Right lung (tissue), 10 donors: ENCODE measurements at places on chromosomes 4 and X. TPM values are rescaled to one million over a fixed set of nuclear protein-coding genes. Genes with fewer than 3 reads are reported as not detected.

GRCh38 chrX:54482839-54483593 lies 13.0 kb downstream of the FGD1 start:
- DNase-seq = no peak

The NKX3-2 gene
- 0.27 TPM for polyA plus RNA-seq

- no peak for DNase-seq
These were observed 41.1 kb downstream of the DCUN1D4 start for GRCh38 chr4:51884055-51884454.

The S100G gene
- polyA plus RNA-seq = not detected

The PCDH7 gene
- polyA plus RNA-seq = 22.2 TPM

- DNase-seq = no peak
These were observed 34.2 kb downstream of the FAM193A start for GRCh38 chr4:2570551-2571222.

The EMCN gene
- polyA plus RNA-seq = 37.4 TPM

DNA sequence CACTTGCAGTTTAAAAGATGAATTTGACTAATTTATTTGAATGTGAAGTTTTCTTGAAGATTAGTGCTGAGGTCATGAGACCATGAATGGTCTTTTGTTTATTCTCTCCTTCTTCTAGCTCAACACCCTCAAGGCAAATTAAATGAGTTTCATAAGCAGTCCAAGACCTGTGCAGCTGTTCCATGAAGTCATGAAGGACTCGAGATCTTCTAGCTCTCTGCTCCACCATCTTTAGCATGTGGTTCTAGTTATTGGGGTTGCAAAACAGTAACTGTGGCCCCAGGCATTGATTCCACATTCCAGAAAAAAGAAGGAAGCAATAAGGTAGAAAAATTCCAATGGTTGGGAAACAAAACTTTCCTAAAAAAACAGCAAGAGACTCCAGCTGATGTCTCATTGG lies 84.2 kb upstream of the HS3ST1 start:
- DNase-seq = no peak

DNA sequence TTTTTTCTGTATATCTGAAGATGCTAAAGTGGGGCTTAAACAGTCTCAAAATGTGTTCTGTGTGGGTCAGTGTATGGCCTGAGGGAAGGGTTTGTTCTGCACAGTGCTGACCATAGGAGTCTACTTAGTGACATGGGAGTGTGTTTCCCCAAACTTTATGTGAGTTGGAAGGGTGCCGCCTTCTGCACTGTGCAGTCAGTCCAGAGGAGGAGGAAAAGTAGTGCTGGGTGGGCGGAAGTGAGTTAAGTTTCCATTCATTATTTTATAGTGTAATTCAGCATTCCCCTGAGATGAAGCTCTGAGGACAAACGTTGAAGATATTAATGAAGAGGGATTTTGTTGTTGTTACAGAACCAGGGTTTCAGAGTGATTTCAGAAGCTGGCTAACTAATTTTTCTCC lies 2.9 kb downstream of the CHST7 start:
- no peak for DNase-seq

DNA sequence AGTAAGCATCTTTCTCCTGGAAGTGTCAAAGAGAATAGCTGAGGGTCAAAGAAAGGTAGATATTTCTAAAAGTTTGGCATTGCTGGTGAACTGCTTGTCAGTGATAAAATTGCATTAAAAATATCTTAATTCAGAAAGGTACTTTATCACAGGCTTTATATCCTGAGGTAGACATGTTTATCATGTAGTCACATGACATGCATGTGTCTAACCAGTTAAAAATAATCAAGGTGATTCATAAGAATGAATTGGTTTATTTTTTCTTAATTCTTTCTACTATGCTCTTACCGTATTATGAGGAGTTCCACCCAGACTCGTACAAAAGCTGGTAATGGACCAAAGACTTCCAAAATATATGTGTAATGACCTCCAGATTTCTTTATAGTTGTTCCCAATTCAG lies 6.1 kb downstream of the SLC7A11 start:
- no peak for DNase-seq

DNA sequence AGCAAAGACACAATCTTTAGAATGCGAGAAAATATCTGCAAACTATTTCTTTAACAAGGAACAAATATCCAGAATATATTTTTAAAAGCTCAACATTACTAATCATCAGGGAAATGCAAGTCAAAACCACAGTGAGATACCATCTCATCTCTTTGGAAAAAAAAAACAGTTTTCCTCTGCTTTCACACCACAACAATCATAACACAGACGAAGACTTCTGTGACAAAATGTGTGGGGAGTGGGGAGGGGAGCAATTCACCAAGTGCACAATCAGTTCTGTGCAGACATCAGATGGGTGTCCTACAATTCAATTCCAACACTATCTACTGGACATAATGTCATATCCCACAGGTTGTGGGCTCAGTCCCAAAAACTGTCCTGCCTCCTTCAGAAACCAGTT lies 293.2 kb upstream of the SLC7A11 start:
- DNase-seq = no peak

The DUX4 gene
- 0.60 TPM for polyA plus RNA-seq

DNA sequence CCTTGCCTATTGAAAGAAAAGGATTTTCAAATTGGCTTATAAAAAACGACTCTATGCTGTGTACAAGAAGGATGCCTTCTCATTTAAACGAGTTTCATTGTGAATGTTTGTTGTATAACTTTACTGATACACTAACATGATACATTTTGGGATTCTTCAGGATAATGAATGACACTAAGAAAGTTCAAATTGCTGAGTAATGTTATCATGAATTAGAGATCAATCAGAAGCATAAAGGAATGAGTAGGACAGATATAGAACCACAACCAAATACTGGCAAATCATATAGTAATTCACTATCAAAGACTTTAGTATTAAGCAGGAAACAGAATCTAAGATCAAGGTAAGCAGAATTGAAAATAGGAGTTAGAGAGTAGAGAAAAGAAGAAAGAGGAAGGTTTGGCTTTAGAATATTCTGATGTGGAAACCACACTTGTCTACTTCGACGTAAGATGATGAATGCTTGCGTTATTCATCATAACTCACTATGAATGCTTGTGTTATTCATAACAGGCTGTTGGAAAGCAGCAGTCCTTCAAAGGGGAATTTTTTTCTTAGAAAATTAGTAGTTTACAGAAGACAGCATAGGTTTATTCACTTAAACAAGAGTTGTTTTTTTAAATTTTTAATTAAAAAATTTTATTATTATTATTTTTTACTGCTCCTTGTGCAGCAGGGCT lies 13.4 kb downstream of the CCDC158 start:
- DNase-seq = no peak

GRCh38 chrX:3748052-3748559 lies 34.7 kb upstream of the PRKX start:
- no peak for DNase-seq

DNA sequence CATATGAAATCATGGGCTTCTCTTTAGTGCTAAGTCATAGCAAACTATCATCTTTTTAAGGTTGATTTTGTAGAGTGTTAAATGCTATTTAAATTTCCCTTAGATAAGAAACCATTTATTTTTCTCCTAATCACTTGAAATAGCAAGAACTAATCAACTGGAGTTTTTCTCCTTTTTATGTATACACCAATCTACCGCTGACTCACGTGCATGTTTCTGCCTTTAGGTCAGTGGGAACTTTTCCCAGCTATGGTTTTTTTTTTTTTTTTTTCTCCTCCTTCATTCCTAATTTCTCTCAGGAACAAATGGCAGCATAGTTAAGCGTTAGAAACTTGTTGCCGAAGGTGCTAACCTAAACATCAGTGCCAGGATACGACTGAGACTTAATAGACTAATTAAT lies 176.4 kb downstream of the BMPR1B start:
- no peak for DNase-seq

The CHRNA9 gene
- not detected for polyA plus RNA-seq

DNA sequence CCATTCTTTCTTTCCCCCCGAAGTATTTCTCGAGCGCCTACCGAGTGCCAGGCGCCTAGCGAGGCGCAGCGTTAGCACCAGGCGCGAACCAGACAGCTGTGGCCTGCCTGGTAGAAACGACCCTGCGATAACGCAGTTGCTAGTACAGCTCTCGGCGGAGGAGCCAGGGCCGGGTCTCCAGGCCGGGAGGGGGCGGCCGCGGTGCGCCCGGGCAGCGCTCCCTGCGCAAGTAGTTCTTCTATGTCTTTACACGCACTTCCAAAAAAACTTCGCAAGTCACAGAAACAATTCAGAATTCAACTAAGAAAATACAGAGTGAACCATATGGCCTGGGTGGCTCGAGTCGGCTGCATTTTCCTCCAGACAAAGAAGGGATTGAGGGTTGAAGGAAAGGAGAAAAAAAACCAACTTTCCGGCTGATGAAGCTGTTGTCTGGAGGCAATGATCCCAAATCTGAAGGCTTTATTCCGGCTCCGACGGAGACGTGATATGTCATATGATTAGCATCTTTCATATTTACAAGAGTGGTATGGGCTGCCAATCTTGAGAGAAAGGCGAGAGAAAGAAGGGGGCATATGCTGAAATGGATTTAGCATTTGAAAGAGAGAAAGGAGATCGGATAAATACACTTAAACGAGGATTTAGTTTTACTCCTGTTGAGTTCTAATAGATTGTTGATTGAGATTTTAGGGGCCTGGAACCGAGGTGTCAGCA lies 7.2 kb upstream of the NEUROG2 start:
- no peak for DNase-seq

DNA sequence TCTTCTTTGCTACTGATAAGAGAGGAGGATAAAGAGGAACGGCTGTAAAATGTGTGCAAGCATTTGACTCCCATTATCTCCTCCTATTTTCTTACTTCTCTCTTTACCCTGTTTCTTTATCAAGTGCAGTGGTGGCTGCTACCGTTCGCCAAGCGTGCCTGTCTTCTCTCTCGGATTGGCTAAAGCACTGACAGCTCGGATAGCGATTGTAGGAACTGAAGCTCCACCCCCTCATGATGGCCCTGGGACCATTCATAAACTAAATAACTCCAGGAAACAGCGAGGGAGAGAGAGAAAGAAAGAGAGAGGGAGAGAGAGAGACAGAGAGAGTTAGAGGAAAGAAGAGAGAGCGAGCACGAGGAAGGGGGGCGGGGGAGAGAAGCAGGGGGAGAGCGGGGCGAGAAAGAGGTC lies 305 bp upstream of the MAB21L2 start:
- no peak for DNase-seq

The ARMCX1 gene
- polyA plus RNA-seq = 57.8 TPM

The CT45A3 gene
- 16.7 TPM for polyA plus RNA-seq

- DNase-seq = no peak
These were observed 78.3 kb downstream of the CLDN34 start for GRCh38 chrX:10045327-10046000.

The F8A1 gene
- polyA plus RNA-seq = 22.4 TPM

DNA sequence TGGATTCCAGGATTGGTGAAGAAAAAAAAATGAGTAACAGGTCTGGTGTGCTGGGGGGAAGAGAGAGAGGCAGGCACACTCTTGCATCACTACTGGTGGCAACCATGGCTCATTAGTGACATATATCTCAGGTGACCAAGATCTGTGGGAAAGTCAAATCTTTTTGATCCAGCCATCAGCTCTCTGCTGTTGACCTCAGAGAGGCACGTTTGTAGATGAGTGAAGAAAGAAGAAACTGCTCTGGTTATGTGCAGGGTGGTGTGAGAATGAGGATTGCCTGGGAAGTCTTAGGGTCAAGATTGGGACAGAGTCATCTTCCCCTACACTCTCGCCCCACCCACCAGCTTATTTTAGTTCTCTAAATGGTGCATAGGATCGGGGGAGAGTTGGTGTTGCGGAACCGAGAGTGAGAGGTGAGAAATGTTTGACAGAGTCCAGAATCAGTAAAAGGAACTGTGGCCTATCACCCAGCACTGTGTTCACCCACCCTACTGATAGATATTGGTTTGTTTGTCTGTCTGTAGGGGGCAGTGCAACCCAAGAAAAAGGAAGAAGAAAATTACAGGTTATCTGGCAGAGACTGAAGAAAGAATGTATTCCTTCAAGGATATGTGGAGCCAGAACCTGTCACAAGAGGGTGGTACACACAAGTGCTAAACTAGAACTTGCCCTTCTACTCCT lies 21.9 kb downstream of the ARMCX6 start:
- DNase-seq = peak; percentile 50

DNA sequence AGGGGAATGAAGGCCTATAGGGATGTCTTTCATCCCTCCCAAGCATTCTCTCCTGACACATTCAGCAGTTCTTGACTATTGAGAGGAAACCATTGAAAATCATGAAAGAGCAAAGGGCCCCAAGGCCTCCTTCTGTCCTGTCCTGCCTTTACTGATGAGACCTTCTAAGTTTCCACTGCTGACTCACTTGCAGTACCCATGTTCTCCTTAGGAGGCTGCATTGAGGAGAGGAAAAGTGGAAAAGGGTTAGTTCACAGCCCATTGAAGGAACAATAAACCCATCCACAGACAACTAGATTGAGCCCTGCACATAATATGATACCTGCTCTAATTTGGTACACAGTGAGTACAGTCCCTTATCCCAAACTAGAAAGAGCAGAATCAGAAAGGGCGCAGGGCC lies 115.1 kb upstream of the PNPLA4 start:
- no peak for DNase-seq

The ARX gene
- polyA plus RNA-seq = 0.84 TPM

DNA sequence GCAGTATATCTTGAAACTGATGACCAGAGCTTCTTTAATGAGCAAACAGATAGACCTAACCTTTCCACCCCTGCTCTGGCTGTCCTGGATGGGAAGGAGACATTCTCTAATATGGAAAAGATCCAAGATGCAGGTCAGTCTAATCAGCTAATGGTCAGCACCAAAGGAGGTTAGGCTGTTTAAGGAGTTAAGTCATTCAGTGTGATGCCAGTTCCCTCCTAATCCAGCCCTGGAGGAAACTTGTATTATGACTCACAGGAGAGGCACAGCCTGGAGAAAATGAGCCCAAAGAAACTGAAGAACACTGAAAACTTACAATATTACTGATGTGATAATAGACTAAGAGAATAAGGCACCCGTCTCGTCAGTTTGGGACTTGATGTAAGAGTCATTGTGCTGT lies 323.0 kb downstream of the HNRNPD start:
- no peak for DNase-seq

GRCh38 chr4:75950213-75950815 lies 9.5 kb upstream of the NAAA start:
- DNase-seq = peak; percentile 15

The TLR8 gene
- polyA plus RNA-seq = 0.39 TPM

The EVC gene
- 32.2 TPM for polyA plus RNA-seq

The GC gene
- not detected for polyA plus RNA-seq

The OPHN1 gene
- 10.7 TPM for polyA plus RNA-seq

GRCh38 chrX:119410027-119410819 lies 11.1 kb downstream of the SLC25A43 start:
- no peak for DNase-seq

DNA sequence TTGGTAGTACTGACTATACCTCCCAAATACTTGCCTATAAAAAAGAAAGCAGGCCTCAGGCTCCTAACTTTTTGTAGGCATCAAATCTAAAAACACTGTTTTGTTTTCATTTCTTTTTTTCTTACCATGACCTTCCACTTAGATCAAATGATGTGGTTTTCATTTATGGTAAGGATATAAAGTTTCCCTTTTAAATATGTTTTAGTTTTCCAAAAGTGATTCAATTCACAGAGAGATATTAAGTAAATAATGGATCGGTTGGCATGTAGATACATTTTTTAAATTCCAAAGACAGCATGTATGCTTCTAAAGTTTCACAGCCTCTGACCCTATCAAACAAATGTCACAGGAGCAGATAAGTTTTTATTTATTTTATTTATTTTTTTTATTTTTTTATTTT lies 23.9 kb downstream of the EFHC2 start:
- no peak for DNase-seq
